ELR (cell line): ENCODE measurements at places on chromosomes 7 and 10.

GRCh38 chr7:94655848-94656657 is at the start of gene SGCE:
TSS of gene SGCE (minus strand) at chr7:94656133. CDS start at chr7:94656098, 35 bp downstream.
- peak; percentile 81 for DNase-seq

GRCh38 chr10:95327367-95327766 is 36.6 kb upstream of the PDLIM1 start:
- peak; percentile 25 for DNase-seq

- peak; percentile 12 for DNase-seq
Observed at GRCh38 chr7:77753173-77753572, 45.1 kb downstream of the TMEM60 start.

GRCh38 chr10:49094646-49095045 is 20.7 kb downstream of the VSTM4 start:
- no peak for DNase-seq

GRCh38 chr7:47253650-47254080 is 328.2 kb downstream of the TNS3 start:
- DNase-seq, result peak; percentile 89

GRCh38 chr7:102306916-102307677 is 20.4 kb downstream of the SH2B2 start:
- DNase-seq, result peak; percentile 58

DNA sequence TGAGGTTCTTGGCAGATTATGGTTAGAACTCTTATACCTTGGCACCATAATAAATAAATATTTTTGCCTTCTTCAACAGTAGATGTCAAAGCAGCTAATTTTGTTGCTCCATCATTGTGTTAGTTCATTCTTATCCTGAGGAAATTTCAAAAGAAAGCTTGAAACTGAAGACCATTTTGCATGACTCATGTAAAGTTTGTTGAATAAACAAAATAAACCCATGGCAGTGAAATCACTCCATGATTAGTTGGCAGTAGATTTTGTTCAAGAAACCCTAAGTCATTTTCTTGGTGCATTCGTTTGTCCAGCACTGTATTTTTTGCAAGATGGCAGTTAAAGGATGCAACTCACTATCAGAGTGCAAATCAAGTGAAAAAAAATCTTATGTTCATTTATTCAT is 91.6 kb downstream of the HECW1 start:
- DNase-seq, result peak; percentile 35

DNA sequence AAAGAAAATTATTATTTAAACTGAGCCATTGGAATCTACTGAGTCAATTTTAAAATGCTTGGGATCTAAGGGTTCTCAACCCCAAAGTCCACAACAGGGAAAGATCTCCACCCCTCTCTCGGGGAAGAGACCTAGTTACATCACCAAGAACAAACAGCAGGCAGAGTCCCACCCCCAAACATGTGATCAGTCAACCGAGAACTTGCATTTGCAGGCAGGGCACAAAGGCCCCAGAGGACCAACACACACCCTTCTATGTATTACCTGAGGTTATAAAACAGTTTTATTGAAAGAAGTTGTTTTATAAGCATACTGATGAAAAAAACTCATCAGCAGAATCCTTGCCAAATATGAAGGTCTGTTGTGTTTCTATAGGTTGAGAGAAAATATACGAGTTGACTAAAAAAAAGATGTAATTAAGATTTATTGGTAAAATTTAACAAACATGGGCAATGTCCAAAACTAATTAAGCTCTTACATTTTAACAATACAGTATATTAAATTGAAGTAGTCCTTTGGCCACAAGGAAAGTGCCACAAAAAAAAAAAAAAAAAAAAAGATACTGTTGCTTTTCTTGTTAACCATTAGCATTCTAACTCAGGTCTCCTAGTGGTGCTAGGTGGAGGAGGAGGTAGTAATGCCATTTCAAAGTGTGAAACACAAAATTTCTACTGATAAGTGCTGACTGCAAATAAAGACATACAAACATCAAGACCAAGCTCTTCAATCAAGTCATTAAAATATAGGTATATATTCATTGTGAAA is 975 bp upstream of the USP54 start:
- DNase-seq, result peak; percentile 36

GRCh38 chr7:24108906-24109376 is 175.0 kb upstream of the NPY start:
- DNase-seq, result no peak

- no peak for DNase-seq
Observed at GRCh38 chr7:71339924-71340323, 208.0 kb downstream of the GALNT17 start.

GRCh38 chr7:96004578-96004977 is 232.2 kb downstream of the DYNC1I1 start:
- DNase-seq, result no peak

DNA sequence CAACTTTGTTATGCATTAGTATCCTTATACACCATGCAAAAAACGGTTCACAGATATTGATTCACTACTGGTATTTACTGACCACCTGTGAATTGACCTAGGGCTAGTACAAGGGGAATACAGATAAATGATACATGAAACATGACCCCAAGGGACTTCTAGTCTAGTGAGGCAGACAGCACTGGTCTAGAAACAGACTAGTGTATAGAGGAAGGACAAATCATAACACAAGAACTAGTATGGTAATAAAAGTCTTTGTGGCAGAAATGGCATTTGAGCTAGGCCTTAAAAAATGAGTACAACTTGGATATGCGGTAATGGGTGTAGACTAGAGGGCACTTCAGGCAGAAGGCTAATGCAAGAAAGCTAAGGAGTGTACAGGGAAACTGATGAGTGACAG is 86.6 kb downstream of the SLC25A13 start:
- no peak for DNase-seq

- DNase-seq, result no peak
Observed at GRCh38 chr10:3364768-3365480, 192.3 kb upstream of the PITRM1 start.

GRCh38 chr7:141664450-141664849 is 37.5 kb downstream of the DENND11 start:
- DNase-seq, result no peak

DNA sequence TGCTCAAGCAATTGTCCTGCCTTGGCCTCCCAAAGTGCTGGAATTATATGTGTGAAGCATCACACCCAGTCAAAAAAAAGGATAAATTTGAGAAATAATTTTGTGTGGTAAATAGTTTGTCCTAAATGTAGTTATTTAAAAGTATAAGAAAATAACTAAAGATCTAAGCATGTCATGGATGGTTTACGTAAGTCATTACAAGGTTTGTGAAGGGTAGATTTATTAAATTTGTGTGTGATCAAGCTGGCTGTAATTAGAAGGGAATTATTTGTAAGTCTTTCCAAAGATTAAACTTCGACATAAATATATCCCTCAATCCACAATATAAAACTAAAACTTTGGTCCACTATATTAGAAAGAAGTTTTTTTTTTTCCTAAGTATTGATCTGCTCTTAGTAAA is 28.6 kb downstream of the ORC5 start:
- peak; percentile 42 for DNase-seq

GRCh38 chr7:43148161-43148731 is 35.8 kb downstream of the HECW1 start:
- DNase-seq, result no peak

GRCh38 chr7:43764807-43765491 is 6.5 kb downstream of the BLVRA start:
- peak; percentile 60 for DNase-seq

- DNase-seq, result no peak
Observed at GRCh38 chr7:66886152-66886551, 34.9 kb upstream of the TMEM248 start.

GRCh38 chr10:33087922-33088321 is 129.9 kb upstream of the ITGB1 start:
- no peak for DNase-seq

- no peak for DNase-seq
Observed at GRCh38 chr10:4483811-4484210, 342.2 kb upstream of the AKR1E2 start.

DNA sequence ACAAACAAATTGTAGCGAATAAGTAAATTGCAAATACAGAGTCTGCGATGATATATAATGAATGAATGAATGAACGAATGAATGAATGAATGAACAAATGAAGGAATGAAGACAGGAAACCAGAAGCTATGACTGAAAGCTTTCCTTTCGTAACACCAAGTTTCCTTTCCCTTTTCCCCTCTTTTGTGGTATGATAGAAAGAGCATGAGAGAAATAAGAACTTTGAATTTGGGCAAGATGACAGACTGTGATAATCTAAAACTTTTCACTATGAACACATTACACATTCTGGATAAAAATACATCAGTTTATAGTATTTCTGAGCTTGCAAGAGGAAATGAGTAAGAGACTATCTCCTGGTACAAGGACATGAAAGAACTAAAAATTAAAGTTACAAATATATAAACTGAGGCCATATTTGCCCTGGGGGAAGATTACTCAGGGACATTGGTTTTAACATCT is 8.4 kb upstream of the UCN3 start:
- DNase-seq, result peak; percentile 42

DNA sequence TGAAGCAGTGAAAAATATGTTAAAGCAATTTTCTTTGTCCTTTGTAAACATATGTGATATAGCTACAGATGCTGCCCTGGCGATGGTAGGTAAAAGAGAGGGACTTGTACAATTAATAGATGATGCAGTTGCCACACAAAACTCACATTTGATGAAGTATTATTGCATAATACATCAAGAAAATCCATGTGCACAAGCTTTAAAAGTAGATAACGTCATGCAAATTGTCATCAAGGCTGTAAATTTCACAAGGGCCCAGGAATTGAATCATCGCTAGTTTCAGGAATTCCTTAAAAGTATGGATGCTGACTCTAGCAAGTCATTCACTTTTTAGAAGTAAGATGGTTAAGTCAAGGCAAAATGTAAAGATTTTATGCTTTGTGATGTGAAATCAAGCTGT is 10.0 kb downstream of the CYP3A5 start:
- no peak for DNase-seq

GRCh38 chr10:33117816-33118215 is 159.8 kb upstream of the ITGB1 start:
- DNase-seq, result no peak

GRCh38 chr7:7201578-7202374 is 19.4 kb downstream of the C1GALT1 start:
- no peak for DNase-seq

DNA sequence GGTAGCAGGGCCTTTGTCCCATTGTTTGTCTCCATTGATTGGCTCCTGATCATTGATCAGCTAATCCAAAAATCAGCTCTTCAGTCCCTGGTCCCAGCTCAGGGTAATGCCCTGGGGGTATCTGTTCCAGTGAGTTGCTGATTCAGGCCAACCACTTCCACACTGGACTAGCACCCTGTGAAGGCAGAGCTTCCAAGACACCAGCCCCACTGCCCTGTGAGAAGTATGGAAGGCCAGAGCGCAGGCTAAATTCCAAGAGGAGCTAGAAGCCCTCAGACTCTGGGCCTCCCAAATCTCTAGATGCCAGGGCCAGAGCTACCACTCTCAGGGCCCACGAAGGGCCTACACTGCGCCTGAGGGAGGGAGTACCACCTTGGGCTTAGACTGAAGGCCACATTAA is 10.4 kb downstream of the TMEM72 start:
- DNase-seq, result no peak

- peak; percentile 93 for DNase-seq
Observed at GRCh38 chr7:30789334-30789711, 18.1 kb downstream of the MINDY4 start.

DNA sequence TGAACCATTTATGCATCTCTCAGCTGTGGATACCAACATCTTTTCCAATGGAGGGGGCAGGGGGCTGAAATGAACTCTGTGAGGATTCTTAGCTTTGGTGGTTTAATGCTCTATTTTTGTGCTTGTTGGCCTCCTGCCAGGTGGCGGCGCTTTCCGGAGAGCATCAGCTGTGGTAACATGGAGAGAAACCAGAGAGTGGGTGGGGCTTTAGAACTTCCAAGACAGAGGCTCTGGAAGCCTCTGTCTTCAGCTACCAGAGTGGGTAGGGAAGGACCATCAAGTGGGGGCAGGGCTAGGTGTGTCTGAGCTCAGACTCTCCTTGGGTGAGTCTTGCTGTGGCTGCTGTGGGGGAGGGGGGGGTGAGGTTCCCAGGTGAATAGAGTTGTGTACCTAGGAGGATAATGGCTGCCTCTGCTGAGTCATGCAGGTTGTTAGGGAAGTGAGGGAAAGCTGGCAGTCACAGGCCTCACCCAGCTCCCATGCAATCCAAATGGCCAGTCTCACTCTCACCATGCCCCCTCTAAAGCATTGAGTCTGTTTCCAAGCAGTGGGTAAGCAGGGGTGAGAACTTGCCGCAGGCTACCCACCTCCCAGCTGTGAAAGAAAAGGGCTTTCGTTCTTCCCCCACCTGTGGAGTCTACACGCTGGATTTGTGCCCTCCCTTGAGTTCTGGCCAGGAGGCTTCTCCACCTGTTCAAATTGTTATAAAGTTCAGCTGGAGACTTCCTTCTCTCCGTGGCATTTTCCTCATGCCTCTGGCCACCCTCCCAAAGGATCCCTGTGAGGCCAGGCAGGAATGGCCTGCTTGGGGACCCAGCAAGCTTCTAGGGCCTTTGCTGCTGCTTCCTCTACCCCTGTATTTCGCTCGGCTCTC is 527.0 kb downstream of the NEBL start:
- DNase-seq, result no peak

DNA sequence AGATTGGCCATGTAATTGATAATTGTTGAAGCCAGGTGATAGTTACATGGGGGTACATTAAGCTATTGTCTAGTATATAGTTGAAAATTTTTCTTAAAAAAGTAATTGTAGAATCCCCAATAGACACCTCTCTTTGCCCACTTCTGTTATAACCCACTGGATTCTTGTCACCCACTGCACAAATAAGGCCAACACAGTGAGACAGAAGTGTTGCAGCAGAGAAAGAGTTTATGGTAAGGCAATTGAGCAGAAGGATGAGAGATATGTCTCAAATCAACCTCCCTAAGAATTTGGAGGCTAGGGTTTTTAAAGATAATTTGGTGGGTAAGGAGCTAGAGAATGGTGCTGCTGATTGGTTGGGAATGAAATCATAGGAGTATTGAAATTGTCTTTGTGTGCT is 270.3 kb upstream of the TAC1 start:
- no peak for DNase-seq

- no peak for DNase-seq
Observed at GRCh38 chr7:24889611-24890010, 90.4 kb downstream of the OSBPL3 start.

DNA sequence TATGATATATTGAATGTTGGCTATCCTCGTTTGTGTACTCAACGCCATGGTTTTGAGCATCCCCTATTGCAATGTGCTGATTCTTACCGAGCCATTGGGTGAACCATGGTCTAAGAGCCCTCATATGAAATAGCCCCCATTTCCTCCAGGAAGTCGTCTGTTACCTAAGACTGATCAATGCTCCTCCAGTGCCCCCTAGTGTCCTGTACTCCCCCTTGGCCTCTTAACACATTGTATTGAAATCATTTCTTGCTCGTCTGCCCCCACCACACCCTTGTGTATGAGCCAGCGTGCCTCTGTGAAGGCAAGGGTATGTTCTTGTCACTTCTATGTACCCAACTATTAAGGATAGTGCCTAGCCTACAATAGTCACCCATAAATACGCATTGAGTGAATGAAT is 11.2 kb upstream of the SLC35B4 start:
- peak; percentile 73 for DNase-seq

GRCh38 chr10:131186547-131187253 is 124.8 kb downstream of the TCERG1L start:
- DNase-seq, result no peak
